ENCODE measurements at places on chromosomes 12 and 14.

DNA sequence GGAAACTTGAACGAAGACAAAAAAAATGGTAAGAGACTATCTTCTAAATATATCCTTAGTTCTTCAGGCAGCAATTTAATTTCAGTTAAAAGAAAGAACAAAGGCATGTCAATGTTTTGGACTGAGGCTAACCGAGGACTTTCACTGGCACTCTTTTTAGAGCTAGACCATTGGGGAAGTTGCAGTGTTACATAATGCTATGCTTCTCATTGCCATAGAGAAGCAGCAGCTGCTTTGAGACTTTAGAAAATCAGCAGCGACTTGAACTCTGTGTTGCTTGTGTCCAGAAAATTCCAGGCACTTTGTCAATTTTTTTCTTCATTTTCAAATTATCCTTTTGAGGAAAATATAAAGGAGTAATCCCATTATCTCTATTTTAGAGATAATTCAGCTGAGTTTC lies 964.2 kb downstream of the NRXN3 start:
- DNase-seq = no peak

DNA sequence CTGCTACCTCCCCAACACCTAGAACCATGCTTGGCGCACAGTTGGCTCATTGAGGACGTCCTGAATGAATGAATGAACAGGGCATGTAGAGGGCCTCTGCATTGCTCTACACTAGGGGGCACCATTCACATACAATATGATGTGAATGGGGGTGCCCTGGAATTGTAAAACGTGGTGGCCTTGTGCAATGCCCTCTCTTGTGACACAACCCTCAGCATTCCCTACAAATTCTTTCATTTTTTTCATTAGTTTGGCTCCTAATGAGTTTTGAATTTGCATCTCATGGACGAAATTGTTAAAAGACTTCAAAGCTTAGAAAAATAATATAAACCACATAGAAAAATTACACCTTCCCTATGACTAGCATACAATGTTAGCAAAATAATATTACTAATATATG lies 2.3 kb upstream of the DIO2 start:
- DNase-seq = no peak

GRCh38 chr12:25106818-25107217 lies 88.1 kb downstream of the DNAI7 start:
- DNase-seq = no peak

DNA sequence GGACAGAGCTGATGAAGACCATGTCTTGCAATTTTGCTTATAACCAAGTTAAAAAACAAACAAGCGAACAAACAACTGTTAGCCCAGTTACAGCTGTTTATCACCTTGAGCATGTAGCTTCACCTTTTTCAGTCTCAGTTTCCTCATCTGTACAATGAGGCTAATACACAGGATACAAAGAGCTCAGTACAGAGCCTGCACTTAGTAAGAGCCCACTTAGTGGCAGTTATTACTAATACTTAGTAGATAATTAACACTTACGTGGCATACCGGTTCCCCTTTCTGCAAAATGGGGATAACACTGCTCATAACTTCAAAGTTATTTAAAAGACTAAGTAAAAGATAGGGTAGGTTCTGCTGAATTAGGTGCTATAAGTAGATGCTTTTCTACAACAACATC lies 228.0 kb downstream of the MON2 start:
- no peak for DNase-seq

- no peak for DNase-seq
These were observed 21.8 kb downstream of the LMO3 start for GRCh38 chr12:16583969-16584745.

DNA sequence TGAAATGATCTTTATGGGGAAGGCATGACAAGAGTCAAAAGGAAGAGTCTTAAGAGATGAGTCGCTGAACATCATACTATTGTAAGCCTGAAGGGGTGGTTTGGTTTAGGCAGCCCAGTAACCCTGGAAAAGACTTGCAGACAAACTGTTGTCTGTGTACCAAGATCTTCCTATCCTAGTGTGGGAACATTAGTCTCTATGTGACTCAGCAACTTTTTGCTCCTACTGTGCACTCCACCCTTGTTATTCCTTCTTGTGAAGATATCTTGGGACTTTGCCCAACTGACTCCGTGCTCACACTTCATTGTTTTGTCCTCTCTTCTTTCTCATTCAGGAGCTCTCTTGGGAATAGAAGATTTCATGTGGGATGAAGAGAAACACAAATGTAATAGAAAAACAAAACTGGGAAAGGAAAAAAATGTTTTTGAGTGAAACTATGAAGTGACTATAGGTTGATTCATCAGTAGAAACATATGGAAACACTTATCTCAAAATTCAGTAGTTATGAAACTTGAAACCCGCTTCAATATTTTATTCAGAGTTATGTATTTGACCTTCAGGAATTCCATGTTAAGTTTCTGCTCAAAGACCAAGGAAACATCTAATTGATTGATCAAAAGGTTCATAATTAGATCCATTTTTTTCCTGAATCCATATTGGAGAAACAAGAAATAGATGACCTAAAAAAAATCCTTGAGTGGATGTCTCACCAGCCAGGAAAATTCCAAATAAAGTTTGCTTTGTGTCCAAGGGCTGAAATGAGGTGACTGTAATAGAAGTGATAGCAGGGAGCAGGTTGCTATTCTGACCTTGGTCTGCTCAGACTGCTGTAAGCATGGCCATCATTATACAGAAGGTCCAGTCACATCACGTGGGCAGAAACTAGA lies 67.2 kb downstream of the BTG1 start:
- DNase-seq = no peak

DNA sequence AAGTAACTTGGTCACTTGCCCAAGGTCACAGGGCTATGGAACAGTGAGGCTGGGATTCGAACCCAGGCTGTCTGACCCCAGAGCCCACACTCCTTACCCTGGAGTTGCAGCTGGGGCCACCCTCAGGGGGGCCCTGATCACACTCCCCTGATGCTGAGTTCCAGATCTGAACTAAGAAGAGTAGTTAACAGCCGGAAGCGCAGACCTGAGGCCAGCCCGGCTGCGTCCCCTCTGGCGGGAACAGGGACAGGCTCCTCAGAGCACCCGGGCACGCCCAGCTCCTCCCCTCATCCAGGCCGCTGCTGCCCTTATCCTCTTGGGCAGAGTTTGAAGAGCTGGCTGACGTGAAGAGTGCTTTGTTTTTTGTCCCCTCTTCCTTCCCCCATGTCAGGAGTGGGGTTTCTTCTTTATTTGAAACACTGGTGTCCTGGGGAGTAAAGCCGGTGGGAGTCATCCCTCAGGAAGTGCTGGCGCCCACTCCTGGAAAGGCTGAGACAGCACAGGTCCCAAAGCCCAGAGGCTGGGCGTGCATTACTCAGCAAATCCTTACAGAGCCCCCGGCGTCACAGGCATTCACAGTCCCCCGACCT lies 8.7 kb downstream of the PHB2 start:
- DNase-seq = no peak

GRCh38 chr14:101878211-101878821 lies 86.1 kb upstream of the DYNC1H1 start:
- no peak for DNase-seq

- DNase-seq = no peak
These were observed 133.2 kb downstream of the PRKCH start for GRCh38 chr14:61454545-61454944.

DNA sequence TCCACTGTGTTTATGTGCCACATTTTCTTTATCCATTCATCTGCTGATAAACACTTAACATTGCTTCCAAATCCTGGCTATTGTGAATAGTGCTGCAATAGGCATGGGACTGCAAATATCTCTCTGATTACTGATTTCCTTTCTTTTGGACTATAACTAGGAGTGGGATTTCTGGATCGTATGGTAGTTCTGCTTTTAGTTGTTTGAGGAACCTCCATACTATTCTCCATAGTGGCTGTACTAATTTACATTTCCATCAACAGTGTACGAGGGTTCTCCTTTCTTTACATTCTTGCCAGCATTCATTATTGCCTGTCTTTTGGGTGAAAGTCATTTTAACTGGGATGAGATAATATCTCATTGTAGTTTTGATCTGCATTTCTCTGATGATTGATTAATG lies 47.6 kb downstream of the TAOK3 start:
- DNase-seq = no peak

DNA sequence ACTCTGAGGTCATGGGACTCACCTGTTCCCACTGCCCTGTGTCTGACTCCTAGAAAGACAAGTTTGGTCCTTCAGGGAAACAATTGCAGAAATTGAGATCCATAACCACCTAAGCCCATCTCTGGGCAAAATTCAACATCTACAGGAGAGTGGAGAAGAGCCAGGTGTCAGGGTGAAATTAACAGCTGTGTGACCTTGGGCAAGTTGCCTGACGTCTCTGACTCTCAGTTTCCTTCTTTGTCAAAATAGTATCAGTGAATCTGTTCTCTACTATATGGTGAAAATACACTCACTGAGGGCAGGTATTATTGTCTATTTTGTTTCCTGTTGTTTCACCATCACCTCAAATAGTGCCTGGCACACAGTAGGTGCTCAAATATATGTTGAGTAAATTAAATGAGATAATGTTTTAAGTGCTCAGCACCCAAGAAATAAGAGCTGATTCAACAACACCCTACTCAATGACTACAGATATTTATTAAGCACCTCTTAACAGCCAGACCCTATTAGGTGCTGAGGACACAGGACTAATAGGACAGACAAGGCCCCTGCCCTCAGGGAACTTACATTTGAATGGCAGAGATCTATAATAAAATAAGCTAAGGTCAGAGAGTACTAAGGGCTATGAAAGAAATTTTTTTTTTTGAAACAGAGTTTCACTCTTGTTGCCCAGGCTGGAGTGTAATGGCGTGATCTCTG lies 14.2 kb upstream of the IFT81 start:
- DNase-seq = no peak

DNA sequence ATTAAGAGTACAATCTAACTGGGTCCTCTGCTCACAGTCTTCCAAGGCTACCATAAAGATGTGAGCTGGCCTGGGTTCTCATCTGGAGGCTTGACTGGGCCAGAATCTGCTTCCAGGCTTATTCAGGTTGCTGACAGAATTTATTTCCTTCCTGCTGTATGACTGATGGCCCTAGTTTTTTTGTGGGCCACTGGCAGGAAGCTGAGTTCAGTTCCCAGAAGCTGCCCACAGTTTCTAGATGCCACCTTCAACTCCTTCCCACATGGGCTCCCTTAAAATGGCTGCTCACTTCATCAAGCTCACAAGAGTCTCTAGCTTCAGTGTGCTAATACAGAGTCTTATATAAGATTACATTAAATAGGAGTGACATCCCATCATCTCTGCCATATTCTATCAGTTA lies 121.7 kb upstream of the CAND1 start:
- no peak for DNase-seq

- DNase-seq = no peak
These were observed 464.4 kb downstream of the ZFP36L1 start for GRCh38 chr14:68328509-68328908.

- DNase-seq = no peak
These were observed 115.4 kb downstream of the TMEM117 start for GRCh38 chr12:43951286-43951685.

GRCh38 chr12:52648012-52648550 lies 3.9 kb downstream of the KRT2 start:
- no peak for DNase-seq

- DNase-seq = no peak
These were observed 153.5 kb upstream of the ATF7IP start for GRCh38 chr12:14211947-14212387.

GRCh38 chr12:91380631-91381030 lies 198.0 kb upstream of the DCN start:
- no peak for DNase-seq

- no peak for DNase-seq
These were observed 2.3 kb upstream of the SLC22A17 start for GRCh38 chr14:23354990-23355389.

DNA sequence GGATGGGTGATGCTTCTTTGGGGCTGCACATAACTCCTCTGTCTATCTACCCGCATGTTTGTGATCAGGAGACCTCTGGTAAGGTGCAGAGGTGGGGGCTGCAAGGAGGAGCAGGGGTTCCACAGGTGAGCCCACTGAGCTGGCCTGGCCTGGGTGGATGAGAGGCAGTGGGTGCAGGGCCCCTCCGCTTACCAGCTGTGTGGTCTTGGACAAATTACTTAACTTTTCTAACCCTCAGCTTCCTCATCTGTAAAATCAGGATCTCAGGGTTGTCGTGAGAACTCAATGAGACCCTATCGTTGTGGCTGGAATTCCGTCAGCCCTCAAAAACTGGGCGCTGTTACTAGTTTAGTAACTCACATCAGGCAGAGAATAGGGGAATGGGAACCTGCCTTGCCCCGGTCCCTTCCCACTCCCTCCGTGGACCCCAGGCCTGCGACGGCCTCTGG lies 7.5 kb downstream of the PTPN6 start:
- DNase-seq = no peak

DNA sequence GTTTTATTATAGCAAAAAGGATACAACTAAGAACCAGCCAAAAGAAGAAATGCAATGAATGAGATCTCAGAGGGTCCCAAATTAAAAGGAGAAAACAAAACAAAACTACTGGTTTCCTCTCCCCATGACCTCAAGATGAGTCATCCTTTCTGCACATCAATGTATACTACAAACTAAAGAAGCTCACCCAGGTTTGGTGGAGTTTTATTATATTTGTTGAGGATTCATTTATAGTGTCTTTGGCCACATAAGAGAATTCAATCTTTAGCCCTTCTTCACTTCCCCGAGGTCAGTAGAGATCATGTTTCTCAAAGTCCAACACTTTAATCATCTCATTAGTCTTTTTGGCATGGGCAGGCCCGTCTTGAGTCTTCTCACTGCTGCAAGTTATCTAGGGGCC lies 210.6 kb downstream of the SLC6A15 start:
- DNase-seq = no peak

DNA sequence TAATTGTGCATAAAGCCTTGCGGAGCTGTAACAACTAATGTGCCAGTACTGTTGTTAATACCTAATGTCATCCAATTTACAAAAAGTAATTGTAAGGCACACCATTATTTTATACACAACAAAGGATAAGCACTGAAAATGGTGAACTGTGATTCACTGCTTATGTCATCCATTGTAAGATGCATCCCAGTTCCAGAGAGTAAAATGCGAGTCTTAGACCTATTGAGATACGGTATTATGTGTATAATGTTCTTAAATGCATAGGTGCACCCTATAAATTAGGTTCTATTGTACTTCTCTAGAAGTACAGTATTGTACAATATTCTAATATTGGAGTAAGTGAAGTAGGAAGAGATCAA lies 406 bp downstream of the PARP2 start:
- DNase-seq = no peak

GRCh38 chr14:61691495-61691894 lies 3.8 kb upstream of the HIF1A start:
- no peak for DNase-seq

- no peak for DNase-seq
These were observed 94.9 kb downstream of the ALG10B start for GRCh38 chr12:38411426-38411825.

DNA sequence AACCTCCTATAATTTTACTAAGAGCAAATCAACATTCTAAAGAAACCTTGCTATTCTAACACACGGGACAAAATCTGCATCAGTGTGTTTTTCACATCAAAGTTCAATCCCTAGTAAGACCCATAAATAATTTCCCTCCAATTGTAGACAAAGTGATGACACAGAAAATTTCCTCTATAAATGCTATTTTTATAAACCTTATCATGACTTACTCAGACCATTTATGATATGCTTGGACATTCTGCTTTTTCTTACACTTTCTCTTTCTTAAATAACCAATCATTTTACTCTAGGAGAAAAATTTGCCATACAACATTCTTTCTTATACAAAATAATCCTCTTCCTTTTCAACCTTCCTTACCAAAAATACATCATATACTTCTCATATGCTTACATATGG lies 67.0 kb downstream of the SDR9C7 start:
- no peak for DNase-seq
